ENCODE measurements at places on chromosomes 11 and 22.

- no peak for DNase-seq
Measured at GRCh38 chr11:92852946-92853345, 116.5 kb upstream of the MTNR1B start.

DNA sequence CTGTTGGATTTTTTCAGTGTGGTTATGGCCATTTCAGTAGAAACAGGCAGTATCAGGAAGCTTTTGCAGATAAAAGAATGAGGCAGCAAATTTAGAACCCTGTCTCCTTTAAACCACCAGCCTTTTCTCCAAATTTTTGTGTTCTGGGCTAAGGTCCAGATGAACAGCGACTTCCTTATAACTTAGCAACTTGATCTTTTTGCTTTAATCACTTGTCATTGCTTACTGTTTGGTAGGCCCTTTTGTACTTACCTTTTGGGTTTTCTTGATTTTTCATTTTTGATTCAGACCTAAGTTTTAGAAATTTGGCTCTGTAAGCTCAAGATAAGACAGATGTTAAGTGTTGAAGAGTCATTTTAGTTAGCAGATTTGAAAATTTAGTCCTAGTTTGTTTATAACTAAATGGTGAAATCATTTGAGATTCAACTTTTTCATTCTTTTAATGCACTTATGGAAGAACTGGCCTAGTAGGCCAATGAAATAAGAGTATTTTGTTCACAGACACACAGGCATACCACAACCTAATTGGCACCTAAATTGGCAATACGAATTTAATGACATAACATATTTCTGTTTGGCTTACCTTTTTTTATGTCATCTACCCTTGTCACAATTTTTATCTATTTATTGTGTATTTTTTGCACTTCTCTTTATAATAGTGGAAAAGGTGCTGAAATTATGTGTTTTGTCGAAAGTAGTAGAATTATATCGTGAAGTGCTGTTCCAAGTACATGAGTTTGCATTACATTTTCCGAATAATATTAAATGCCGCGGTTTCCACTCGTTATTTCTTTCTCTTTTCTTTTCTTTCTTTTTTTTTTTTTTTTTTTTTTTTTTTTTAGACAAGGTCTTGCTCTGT lies 2.1 kb downstream of the RTN3 start:
- DNase-seq = no peak

GRCh38 chr11:46659908-46660307 lies 40.5 kb downstream of the ARHGAP1 start:
- no peak for DNase-seq

DNA sequence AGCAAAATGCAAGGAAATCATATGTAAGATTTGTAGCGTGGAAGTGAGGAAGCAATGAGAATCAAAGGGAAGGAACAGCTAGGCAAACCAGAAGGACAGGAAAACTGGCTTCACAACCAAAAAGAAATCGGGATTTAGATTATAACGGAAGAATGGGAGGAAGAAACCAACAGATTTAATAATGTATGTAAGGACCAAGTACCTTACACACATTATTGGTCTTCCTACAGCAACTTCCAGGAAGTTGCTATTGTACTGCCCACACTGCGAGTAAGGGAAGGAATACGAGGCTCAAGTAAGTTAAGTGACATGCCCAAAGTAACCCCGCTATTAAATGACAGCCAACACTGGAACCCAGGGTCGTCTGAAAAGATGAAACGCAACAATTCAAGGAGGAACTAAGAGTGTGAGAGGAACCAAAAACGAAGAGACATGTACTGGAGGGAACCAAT lies 473 bp downstream of the TXN2 start:
- DNase-seq = no peak

DNA sequence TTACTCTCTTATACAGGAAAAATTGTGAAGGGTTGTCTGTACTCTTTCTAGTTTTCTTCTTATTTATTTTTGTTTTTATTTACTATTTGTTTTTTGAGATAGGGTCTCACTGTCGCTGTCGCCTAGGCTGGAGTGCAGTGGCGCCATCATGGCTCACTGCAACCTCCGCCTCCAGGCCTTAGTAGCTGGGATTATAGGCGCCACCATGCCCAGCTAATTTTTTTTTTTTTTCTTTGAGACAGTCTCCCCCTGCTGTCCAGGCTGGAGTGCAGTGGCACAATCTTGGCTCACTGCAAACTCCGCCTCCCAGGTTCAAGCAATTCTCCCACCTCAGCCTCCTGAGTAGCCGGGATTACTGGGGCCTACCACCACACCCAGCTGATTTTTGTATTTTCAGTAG lies 18.4 kb downstream of the CUL5 start:
- DNase-seq = no peak

GRCh38 chr11:69663326-69663725 lies 11.8 kb downstream of the LTO1 start:
- DNase-seq = no peak

- DNase-seq = no peak
Measured at GRCh38 chr11:96854425-96854824, 464.6 kb downstream of the JRKL start.

Data from NCI-H1417 (cell line).